Naive thymus-derived CD4-positive, alpha-beta T cell (primary cell): ENCODE measurements at places on chromosomes 11 and 22. TPM values are rescaled to one million over a fixed set of nuclear protein-coding genes. Genes with fewer than 3 reads are reported as not detected.

GRCh38 chr11:67522844-67523555, at the start of gene CABP2:
TSS of gene CABP2 (minus strand) at chr11:67523446. CDS start at chr11:67523326, 120 bp downstream.
- H3K4me1 ChIP-seq, result no peaks in the 10 kb centered on the region
- H3K4me3 ChIP-seq, result no peak within 1 kb of the TSS
- H3K36me3 ChIP-seq, result no peaks in the 10 kb centered on the region

GRCh38 chr11:44031549-44031948, 16.2 kb upstream of the ACCSL start:
- H3K4me1 ChIP-seq, result no peaks in the 10 kb centered on the region
- DNase-seq, result no peak
- H3K27ac ChIP-seq, result no peak overlapping the region
- no peaks in the 10 kb centered on the region for H3K36me3 ChIP-seq

DNA sequence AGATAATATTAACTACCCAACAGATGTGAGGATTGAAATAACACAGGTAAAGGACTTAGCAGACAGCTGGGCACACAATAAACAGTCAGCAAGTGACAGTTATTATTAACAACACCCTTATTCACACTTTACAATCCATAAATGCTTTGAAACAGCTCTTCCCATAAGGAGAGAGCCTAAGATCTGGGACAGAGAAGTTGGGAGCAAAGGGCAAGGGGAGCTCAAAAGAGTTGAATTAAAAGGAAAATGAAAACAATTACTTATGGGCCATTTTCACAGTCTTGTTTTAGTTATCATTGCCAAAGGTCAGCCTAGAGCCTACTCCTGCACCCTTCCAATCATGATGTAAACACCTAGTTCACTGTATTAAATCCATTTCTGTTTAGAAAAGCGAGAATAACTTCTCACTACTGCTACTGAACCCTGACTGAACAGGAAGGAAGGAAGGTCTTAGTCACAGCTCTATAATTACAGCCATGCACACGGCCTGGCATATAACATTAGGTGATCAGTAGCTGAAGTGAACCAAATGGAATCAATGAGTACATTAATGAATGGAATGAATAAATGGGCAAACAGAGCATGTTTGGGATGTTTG, 111.3 kb downstream of the PLEKHA7 start:
- no peaks in the 10 kb centered on the region for H3K27me3 ChIP-seq
- H3K4me1 ChIP-seq, result no peaks in the 10 kb centered on the region
- no peak overlapping the region for H3K4me3 ChIP-seq

GRCh38 chr11:62804310-62805075, 747 bp downstream of the NXF1 start:
- H3K4me3 ChIP-seq, result peak overlapping the region; percentile 87
- peak overlapping the region; percentile 97 for H3K27ac ChIP-seq
- no peaks in the 10 kb centered on the region for H3K27me3 ChIP-seq
- DNase-seq, result peak; percentile 40
- peaks cover 13% of the 10 kb centered on the region for H3K4me1 ChIP-seq

GRCh38 chr11:21769188-21769587, 423.7 kb upstream of the ANO5 start:
- no peaks in the 10 kb centered on the region for H3K27me3 ChIP-seq
- H3K27ac ChIP-seq, result no peak overlapping the region
- no peak for DNase-seq
- no peaks in the 10 kb centered on the region for H3K36me3 ChIP-seq
- no peaks in the 10 kb centered on the region for H3K4me1 ChIP-seq
- H3K4me3 ChIP-seq, result no peak overlapping the region

DNA sequence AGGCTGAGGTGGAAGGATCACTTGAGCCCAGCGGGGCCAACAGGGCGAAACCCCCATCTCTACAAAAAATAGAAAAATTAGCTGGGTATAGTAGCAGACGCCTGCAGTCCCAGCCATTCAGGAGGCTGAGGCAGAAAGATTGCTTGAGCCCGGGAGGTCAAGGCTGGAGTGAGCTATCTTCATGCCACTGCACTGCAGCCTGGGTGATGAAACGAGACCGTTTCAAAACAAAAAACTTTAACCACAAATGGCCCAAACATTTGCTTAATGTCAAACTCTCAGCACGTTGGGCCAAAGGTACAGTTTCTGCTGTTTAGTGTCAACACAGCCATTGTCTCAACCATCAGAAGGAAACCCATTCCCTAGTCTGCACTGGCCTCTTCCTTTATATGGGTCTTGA, 69.2 kb upstream of the TTC12 start:
- no peak overlapping the region for H3K4me3 ChIP-seq
- no peak for DNase-seq
- H3K27me3 ChIP-seq, result no peaks in the 10 kb centered on the region
- no peak overlapping the region for H3K27ac ChIP-seq

DNA sequence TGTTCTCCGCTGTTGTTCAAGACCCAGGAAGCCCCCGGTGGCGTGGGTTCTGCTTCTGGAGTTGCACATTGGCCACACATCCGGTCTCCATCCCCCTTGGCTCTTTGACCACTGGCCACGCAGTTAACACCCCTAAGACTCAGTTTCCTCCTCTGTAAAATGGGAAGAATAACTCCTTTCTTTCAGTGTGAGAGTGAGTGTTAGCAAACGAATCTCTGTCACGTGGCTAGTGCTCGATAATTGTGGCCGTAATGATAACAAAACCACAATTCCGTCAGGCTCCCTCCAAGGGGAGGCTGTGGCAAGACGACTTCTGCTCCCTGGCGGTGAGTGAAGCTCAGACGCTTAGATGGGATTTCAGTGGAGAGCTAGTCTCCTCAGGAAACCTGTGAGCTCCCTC, 315.2 kb upstream of the B3GAT1 start:
- no peaks in the 10 kb centered on the region for H3K36me3 ChIP-seq
- H3K27ac ChIP-seq, result no peak overlapping the region

GRCh38 chr11:85758480-85759039, 52.4 kb downstream of the SYTL2 start:
- H3K4me3 ChIP-seq, result no peak overlapping the region
- no peaks in the 10 kb centered on the region for H3K27me3 ChIP-seq
- DNase-seq, result no peak

DNA sequence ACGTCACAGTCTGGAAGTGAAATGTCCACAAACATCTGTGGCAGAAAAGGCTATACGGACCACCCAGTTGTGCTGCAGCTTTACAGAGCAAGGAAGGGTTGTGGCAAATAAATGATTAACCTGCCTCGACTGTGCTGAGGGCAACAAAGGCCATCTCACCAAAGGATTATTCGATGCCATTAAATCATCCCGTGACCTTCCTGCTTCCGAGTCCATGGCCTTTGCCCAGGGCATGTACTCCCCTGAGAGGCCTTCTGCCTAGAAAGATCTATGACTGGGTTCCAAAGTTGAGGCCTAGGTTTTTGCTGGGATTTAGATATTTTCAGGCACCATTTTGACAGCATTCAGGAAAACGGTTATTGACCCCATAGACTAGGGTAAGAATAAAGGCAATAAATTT, 9.2 kb downstream of the CDPF1 start:
- no peak overlapping the region for H3K27ac ChIP-seq
- no peaks in the 10 kb centered on the region for H3K36me3 ChIP-seq
- no peak overlapping the region for H3K4me3 ChIP-seq
- H3K4me1 ChIP-seq, result peaks cover 19% of the 10 kb centered on the region
- H3K27me3 ChIP-seq, result no peaks in the 10 kb centered on the region

DNA sequence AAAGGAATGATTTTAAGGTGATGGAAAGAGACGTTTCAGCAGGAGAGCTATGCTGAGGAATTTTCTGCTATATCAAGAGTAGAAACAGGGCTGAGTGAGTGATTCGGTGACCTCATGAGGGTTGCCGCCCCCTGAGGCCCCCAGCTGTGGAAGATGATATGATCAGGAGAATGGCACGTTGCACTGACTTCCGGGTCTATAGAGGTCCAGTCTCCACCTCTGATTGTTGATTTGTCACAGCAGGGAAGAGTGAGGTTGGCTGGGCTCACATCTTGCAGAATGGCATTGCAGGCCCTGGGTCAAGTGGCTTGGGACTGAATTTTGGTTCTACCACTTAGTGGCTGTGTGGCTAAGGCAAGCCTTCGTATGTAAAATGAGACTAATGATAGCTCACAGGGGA, 205.1 kb downstream of the SNX19 start:
- H3K27ac ChIP-seq, result no peak overlapping the region
- no peaks in the 10 kb centered on the region for H3K4me1 ChIP-seq
- no peaks in the 10 kb centered on the region for H3K27me3 ChIP-seq
- H3K4me3 ChIP-seq, result no peak overlapping the region

- no peak overlapping the region for H3K27ac ChIP-seq
- no peaks in the 10 kb centered on the region for H3K27me3 ChIP-seq
- no peak overlapping the region for H3K4me3 ChIP-seq
- H3K36me3 ChIP-seq, result no peaks in the 10 kb centered on the region
- DNase-seq, result no peak
- H3K4me1 ChIP-seq, result no peaks in the 10 kb centered on the region
These were observed 35.0 kb downstream of the PDGFB start for GRCh38 chr22:39209756-39210155.

GRCh38 chr11:67195971-67196456, 70.3 kb upstream of the GRK2 start:
- H3K36me3 ChIP-seq, result no peaks in the 10 kb centered on the region
- no peaks in the 10 kb centered on the region for H3K27me3 ChIP-seq
- no peak overlapping the region for H3K27ac ChIP-seq
- H3K4me1 ChIP-seq, result no peaks in the 10 kb centered on the region
- no peak overlapping the region for H3K4me3 ChIP-seq

DNA sequence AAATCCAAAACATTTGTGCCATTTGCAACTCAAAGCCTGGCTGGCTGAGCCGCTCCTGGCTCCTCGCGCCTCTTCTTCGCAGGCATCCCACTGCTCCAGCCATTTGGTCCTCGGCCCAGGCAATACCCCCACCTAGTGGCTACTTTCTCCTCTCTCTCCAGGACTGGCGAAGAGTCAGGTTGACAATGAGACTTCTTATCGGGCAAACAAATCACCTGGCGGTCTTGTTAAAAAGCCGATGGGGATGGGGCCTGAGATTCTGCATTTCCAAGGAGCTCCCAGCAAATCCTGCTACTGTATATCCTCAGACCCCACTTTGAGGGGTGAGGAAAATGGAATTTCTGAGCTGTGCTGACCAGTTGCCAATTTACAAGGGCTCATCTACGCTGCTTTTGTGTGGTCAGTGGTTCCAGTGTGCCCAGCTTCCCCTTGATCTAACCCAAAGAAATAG, 89.0 kb downstream of the ISX start:
- no peaks in the 10 kb centered on the region for H3K27me3 ChIP-seq
- no peaks in the 10 kb centered on the region for H3K4me1 ChIP-seq
- H3K27ac ChIP-seq, result no peak overlapping the region
- no peak overlapping the region for H3K4me3 ChIP-seq
- DNase-seq, result no peak
- H3K36me3 ChIP-seq, result no peaks in the 10 kb centered on the region

GRCh38 chr11:47215366-47215910, 664 bp downstream of the DDB2 start:
- no peak for DNase-seq
- peak overlapping the region; percentile 85 for H3K27ac ChIP-seq
- H3K36me3 ChIP-seq, result no peaks in the 10 kb centered on the region

- H3K36me3 ChIP-seq, result no peaks in the 10 kb centered on the region
- H3K27ac ChIP-seq, result no peak overlapping the region
- no peak for DNase-seq
- peaks cover 9% of the 10 kb centered on the region for H3K4me1 ChIP-seq
- H3K4me3 ChIP-seq, result no peak overlapping the region
These were observed 48.3 kb downstream of the LIF start for GRCh38 chr22:30198152-30198825.

- no peaks in the 10 kb centered on the region for H3K27me3 ChIP-seq
- H3K4me3 ChIP-seq, result no peak overlapping the region
- H3K27ac ChIP-seq, result no peak overlapping the region
- DNase-seq, result no peak
- H3K4me1 ChIP-seq, result no peaks in the 10 kb centered on the region
These were observed 118.8 kb downstream of the RRAS2 start for GRCh38 chr11:14240221-14240620.

DNA sequence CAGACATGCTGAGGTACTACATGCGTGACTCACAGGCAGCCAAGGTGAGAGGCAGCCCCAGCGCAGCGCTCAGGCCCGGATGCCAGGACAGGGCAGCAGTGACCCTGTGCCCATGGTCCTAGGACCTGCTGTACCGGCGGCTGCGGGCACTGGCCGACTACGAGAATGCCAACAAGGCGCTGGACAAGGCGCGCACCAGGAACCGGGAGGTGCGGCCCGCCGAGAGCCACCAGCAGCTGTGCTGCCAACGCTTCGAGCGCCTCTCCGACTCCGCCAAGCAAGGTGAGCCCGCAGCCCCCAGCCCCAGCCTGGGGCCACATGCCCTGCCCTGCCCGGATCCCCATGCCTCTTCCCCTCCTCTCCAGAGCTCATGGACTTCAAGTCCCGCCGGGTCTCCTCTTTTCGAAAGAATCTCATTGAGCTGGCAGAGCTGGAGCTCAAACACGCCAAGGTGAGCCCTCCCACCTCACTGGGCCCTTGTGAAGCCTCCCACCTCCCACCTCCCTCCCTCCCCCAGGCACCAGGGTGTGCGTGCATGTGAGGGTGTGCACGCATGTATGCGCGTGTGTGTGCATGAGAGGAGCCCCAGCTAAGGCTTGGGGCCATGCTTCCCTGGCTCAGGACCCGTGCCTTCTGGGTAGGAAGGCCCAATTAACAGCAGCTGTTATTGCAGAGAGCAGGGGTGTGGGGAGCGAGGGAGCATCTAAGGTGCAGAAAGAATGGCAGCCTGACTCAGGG, 5.3 kb downstream of the CFL1 start:
- H3K4me3 ChIP-seq, result no peak overlapping the region
- H3K27me3 ChIP-seq, result no peaks in the 10 kb centered on the region
- no peak overlapping the region for H3K27ac ChIP-seq
- H3K4me1 ChIP-seq, result peaks cover 15% of the 10 kb centered on the region
- DNase-seq, result no peak

DNA sequence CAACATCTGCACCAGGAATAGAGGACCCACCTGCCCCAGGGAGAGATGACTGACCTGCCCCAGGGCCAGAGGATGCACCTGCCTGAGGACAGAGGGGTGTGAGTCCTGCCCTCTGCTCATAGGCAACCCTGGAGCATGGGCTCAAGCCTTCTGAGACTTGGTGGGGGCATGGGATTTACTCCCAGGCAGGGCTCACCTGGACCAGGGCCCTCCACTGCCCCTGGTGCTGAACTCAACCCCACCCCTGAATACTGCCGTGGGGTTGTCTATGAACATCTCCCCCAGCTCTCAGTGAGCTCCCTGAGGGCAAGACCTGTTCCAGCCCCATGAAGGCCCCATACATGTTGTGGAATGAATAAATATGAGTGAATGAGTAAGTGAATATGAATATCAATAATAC, 33.8 kb upstream of the MUC5AC start:
- no peak overlapping the region for H3K4me3 ChIP-seq
- H3K27me3 ChIP-seq, result no peaks in the 10 kb centered on the region
- H3K36me3 ChIP-seq, result no peaks in the 10 kb centered on the region
- no peaks in the 10 kb centered on the region for H3K4me1 ChIP-seq

GRCh38 chr11:106728379-106728778, 289.9 kb downstream of the GUCY1A2 start:
- no peak overlapping the region for H3K27ac ChIP-seq
- no peaks in the 10 kb centered on the region for H3K27me3 ChIP-seq
- no peaks in the 10 kb centered on the region for H3K36me3 ChIP-seq
- no peak overlapping the region for H3K4me3 ChIP-seq
- H3K4me1 ChIP-seq, result no peaks in the 10 kb centered on the region
- DNase-seq, result no peak

C11orf42 gene
- total RNA-seq, result not detected

OR8D4 gene
- total RNA-seq, result not detected

CD6 gene
- 322 and 361 TPM in 2 replicates for total RNA-seq

TBX10 gene
- total RNA-seq, result not detected

CNIH2 gene
- 2.2 TPM for total RNA-seq

PLA2G6 gene
- 66.5 and 68.3 TPM in 2 replicates for total RNA-seq

CLDN5 gene
- not detected for total RNA-seq

FGF3 gene
- total RNA-seq, result not detected

BIK gene
- total RNA-seq, result 0.94 and 1.1 TPM in 2 replicates

ZNF70 gene
- total RNA-seq, result 3.3 and 3.5 TPM in 2 replicates
